HL-60 (cell line): ENCODE measurements at places on chromosomes 1 and 21.

GRCh38 chr21:30674312-30674711 is 31.6 kb downstream of the KRTAP20-3 start:
- no peak for DNase-seq

GRCh38 chr1:57307392-57308170 is 116.3 kb downstream of the DAB1 start:
- DNase-seq: peak; percentile 16

GRCh38 chr1:204059970-204060369 is 12.9 kb upstream of the SOX13 start:
- no peak for DNase-seq

- DNase-seq: no peak
Measured at GRCh38 chr1:8858888-8859706, 19.4 kb downstream of the ENO1 start.

GRCh38 chr1:27668121-27668807 is 3.7 kb downstream of the IFI6 start:
- no peak for DNase-seq

GRCh38 chr1:62726011-62726442 is 37.8 kb upstream of the DOCK7 start:
- no peak for DNase-seq
